ENCODE measurements at places on chromosomes 12 and 14.

- DNase-seq: no peak
Measured at GRCh38 chr12:632102-632696, 31.0 kb downstream of the NINJ2 start.

- DNase-seq: no peak
Measured at GRCh38 chr12:51954561-51955361, 3.3 kb downstream of the ACVR1B start.

- no peak for DNase-seq
Measured at GRCh38 chr12:125340791-125341190, 275.6 kb downstream of the AACS start.

- peak; percentile 39 for DNase-seq
Measured at GRCh38 chr14:101961011-101961721, 3.2 kb upstream of the DYNC1H1 start.

DNA sequence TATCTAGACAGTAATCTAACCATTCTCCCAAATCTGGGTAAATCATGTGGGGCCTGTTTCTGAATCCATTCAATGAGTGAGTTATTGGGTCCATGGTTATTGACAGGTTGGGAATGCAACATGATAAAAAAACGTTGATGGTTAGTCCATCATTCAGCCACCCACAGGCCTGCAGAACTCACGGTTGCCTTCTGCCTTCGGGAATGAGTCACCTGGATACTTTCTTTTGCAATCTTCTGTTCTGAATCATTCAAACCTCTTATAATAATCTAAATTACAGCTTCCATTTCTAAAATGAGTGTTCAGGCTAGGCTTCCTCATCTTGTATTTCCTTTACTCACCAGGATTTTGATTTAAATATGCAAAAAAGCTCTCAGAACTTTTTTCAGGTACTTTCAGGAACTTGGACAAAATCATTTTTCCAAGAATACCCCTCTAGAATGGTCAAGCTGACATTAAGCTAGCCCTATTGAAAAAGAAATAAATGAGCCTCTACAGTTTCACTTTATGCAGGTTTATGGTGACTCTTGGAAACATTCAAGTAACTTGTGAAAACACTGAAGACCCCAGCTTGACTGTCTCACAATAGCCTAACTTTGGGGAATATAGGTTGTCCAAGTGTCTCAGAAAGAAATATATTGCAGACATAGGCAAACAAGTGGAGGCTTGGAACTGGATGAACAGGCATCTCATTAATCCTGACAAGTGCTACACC is 94.4 kb downstream of the KCNK10 start:
- DNase-seq: no peak

GRCh38 chr12:45727980-45728629 is 1.4 kb upstream of the ARID2 start:
- DNase-seq: no peak

GRCh38 chr12:77001276-77001675 is 64.1 kb downstream of the E2F7 start:
- no peak for DNase-seq

- no peak for DNase-seq
Measured at GRCh38 chr12:112892856-112893255, 13.9 kb upstream of the OAS1 start.

- DNase-seq: no peak
Measured at GRCh38 chr14:76872796-76873432, 46.7 kb downstream of the LRRC74A start.

GRCh38 chr12:1532375-1533165 is 61.8 kb downstream of the FBXL14 start:
- no peak for DNase-seq

DNA sequence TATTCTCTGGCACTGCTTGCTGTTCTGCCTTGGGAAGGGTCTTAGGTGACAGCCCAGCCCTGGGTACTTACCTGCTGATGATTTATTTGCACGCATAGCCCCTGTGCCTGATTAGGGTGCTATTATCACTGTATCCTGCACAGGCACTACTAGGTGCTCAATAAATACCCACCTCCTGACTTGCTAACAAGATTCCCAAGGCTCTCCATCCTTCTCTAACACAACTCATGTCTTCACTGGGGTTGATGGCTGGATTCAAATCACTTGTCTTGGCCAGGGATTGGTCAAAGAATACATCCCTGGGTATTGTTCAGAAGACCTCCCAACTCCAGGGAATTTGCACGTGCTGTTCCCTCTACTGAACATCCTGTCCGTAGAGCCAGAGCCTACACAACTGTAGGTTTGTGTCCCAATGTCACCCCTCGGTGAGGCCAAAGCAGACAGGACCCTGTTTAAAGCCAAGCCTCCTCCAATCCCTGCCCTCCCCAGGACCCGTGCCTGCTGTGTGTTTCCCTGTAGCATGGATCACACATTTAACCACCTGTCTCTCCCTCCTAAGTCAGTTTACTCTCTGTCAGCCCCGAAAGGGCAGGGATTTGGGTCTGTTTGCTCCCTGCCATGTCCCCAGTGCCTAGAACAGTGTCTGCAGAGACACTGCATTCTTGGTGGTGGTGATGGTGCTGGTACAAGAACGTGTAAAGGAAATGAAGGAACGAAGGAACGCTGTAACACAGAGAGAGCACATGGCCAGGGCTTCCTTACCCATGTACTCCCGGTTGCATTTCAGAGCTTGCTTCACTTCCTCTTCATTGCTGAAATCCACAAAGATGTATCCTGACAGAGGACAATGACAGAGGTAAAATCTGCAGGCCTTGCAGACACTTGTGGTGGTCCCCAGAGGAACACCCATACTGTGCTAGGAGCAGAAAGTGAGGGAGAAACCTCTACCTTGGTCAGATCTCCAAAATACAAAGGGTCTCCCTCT is 16.5 kb downstream of the RBM19 start:
- DNase-seq: no peak

GRCh38 chr12:39923364-39923763 is 182.5 kb downstream of the SLC2A13 start:
- DNase-seq: no peak
